ENCODE measurements at places on chromosomes 3 and 15.

GRCh38 chr15:70636540-70637165 is 126.7 kb downstream of the UACA start:
- no peak for DNase-seq

DNA sequence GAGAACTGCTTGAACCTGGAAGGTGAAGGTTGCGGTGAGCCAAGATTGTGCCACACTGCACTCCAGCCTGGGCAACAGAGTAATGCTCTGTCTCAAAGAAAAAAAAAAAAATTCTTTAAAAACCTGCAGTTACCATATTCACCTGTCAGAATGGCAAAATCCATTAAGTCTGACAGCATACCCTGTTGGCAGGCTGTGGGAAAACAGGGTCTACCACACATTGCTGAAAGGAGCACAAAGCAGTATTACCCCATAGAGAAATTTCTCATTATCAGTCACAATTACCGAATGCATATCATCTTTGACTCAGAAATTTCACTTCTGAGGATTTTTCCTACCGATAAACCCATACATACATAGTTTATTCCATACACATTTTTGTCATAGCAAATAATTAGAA is 264.1 kb upstream of the SLCO3A1 start:
- no peak for DNase-seq

- no peak for DNase-seq
Measured at GRCh38 chr3:11019116-11019819, 26.7 kb downstream of the SLC6A1 start.

DNA sequence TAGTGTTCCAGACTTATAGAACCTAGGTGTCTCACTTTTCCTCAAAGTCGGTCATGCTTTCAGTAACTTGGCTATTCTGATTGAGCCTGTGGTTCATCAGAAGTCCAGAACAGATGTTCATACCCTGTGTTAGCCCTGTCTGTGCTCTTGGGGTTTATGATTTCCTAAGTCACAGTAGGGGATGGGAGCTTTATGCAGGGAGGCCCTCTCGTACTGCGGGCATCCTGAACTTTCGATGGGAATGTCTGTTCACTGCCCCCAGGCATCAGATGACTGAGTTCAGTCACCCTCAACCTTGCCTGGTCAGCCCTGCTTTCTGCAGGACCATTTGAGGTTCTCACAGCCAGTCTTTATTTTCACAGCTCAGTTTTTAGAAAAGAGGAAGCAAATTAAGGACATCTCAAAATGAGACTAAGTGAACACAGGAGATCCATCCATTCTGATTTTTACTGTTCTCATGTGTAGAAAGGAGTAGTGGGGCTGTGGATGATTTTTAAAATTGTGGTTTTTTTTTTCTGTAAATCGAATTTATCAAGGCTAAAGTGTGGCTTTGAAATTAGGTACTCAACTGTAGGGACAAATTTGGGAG is 71.3 kb downstream of the CMTM8 start:
- DNase-seq: no peak

- DNase-seq: peak; percentile 35
Measured at GRCh38 chr15:89556413-89557262, 18.6 kb upstream of the TICRR start.

DNA sequence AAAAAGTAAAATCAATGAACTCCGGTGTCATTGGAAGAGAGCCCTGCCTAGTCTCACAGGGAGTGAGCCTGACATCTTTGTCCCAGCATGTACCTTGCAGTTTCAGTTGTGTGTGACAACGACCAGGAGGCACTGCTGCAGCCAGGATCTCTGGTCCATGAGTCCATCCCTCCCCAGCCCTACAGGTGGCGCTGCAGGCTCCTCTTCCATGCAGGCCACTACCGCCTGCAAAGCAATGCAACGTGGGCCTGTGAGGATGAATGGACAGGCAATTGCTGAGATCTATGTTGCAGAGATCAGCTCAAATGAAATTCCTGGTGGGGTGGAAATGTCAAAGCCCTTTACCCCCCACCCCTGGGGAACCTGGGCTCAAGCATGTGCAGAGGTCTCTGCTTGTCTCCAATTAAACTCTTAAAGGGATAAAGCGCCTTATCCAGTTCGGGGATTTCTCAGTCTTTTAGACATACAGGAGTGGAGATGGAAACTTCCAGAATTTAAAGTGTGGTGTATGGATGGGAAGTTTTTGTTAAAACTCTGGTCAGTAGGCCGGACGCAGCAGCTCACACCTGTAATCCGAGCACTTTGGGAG is 35.8 kb downstream of the TKT start:
- DNase-seq: peak; percentile 70

GRCh38 chr15:99427668-99428361 is 138.0 kb upstream of the MEF2A start:
- no peak for DNase-seq

GRCh38 chr3:55870594-55870993 is 383.5 kb upstream of the WNT5A start:
- DNase-seq: no peak

DNA sequence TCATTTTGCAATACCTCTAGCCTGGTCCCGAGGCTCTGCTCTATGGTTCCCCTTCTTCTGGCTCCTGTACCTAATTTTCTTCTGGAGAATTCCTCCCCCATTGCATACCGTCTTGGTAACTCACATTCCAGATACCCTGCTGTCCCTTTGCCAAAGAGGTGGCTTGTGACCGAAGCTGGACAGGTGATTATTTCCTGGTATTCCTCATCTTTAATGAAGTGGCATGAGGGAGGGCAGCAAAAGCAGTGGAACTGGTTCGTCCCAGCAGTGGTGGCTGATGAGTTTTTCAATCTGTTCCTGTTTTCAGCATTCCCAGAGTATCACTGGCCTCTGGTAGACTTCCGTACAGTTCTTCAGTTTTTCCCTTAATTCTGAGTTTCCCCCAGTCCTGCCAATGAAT is 186.2 kb upstream of the CADPS start:
- no peak for DNase-seq

DNA sequence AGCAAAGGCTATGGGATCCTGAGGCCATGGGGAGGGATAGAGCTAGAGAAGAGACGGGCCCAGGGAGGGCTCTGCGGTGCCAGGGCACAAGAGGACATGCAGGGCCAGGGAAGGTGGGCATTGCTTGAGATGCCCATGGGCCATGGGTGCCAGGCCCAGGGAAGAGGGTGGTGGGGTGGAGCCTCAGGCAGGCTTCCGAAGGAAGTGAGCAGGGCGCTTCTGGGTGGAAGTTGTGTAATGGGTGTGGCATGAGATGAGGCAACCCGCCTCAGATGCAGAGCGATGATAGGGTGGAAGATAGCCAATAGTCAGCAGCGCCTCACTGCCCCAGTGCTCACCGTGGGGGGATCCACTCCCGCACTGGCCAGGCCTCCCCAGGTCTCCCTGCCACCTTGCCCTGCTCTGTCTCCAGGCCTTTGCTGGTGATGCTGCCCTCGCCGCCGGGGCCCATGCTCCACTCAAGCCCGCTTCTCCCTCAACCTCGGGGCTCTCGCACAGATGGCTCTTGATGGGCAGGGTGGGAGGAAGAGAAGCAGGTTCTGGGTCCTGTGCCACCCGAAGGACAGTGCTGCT is 51.4 kb downstream of the DNAJB8 start:
- DNase-seq: no peak

GRCh38 chr15:35912196-35912595 is 366.2 kb upstream of the DPH6 start:
- DNase-seq: no peak

DNA sequence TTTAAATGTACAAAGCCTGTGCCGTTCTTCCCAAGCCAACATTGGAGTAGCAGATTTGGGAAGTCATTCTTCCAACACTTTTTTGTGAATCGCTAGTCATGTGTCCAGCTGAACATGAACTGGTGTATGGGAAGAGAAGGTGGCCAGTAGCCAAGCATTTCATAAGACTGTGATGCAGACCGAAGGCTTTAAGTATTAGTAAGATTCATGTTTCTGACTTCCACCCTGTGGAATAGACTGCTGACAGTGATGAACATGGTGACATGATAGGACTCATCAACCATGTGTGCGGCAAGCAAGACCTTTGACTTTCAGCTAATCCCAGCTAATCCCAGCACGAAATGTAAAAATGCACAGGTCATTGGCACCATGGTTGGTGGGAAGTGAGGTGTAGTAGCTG is 48.3 kb upstream of the THSD4 start:
- DNase-seq: no peak
